ENCODE measurements at places on chromosomes 12 and 14.

DNA sequence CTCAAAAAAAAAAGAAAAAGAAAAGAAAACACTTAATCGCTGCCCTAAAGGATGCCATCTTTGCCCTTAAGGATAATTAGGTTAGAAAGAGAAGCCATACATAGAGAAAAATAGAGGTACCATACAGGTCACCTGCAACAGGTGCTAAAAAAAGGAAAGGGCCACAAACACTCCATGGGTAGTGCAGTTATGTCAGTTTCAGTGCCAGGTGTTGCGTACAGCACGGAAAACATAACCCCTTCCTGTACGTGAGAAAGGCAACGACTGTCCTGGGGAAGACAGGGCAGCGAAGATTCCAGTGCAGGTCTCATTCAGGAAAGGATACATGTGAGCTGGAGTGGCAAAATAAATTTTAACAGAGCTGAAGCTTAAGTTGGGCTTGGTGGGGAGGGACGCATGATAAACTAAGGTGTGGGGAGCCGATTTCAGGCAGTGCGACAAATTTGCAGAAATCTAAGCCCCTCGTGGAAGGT lies 553 bp upstream of the DAZAP2 start:
- no peak for DNase-seq

GRCh38 chr12:58710901-58711300 lies 209.4 kb downstream of the LRIG3 start:
- DNase-seq, result no peak

- DNase-seq, result no peak
Measured at GRCh38 chr12:67331123-67331522, 62.0 kb downstream of the CAND1 start.

DNA sequence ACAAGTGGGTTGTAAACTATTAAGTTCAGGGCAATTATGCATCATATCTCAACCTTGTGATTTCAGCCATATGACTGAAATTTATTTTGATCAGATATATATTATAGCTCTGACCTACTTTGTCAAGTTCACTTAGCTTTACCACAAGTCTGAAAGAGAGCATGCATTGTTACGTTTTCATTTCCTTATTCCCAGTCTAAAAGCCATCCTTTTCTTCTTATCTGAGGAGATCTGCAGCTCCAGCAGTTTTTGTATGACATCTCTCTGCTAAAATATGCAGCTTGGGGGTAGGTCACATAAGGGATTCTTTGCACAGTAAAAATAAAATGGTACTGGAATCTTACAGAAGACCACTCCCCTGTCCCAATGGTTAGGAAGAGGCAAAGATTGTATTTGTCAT lies 1682.8 kb upstream of the FLRT2 start:
- DNase-seq, result no peak

GRCh38 chr12:120710031-120710804 lies at the start of gene UNC119B:
Gene UNC119B, plus strand, starts transcription at chr12:120710458. Its CDS starts 17 bp downstream, at chr12:120710475.
- peak; percentile 66 for DNase-seq

- no peak for DNase-seq
Measured at GRCh38 chr12:126355346-126355745, 1290.1 kb downstream of the AACS start.

- DNase-seq, result peak; percentile 19
Measured at GRCh38 chr12:59149995-59150642, 229.8 kb upstream of the LRIG3 start.

GRCh38 chr14:20757965-20758364 lies 10.2 kb upstream of the EDDM3B start:
- peak; percentile 9 for DNase-seq

DNA sequence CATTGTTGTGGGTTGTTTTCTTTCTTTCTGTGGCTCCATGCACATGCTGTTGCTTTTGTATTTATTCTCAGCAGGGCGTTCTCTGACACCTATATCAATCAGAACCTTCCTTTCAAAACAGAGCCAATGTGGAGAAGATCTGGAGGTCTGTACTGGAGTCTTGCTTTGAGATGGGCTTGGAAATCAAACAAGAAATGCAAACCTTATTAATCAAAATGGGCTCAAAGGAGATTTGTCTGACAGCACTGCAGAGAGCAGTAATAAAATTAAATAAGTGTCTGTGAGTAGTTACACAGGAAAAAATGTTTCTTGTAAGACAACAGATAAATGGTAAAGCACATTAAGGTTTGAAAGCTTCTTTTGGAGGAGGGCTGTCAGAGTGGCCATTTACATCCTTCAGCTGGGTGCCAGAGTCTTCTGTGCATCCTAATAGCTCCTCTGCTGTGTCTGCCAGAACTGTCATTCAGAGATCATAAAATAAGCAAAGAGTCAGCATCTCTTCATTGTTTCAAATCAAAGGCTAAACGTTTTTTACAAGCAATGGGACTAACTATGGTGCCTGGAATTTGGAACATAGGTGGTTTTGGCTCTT lies 414.3 kb downstream of the NAV3 start:
- no peak for DNase-seq

DNA sequence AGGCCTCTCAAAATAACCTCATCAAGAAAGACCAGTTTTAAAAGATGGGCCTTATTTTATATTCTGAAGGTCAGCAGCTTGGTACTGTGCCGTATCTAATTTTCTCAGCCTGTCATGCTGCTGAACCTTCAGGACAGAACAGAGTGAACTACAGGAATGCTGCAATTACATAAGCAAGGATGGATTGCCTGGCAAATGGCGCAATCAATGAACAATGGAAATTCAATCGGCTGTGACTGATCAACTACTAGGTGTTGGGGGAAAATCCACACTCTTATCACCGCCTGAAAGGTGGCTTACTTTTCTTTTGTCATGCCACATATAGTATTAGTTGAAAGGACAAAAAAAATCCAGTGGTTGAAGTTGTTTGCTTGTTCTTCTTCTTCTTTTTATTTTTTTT lies 8.5 kb downstream of the ACSS3 start:
- no peak for DNase-seq

GRCh38 chr12:88590851-88591250 lies 10.6 kb upstream of the KITLG start:
- no peak for DNase-seq

- no peak for DNase-seq
Measured at GRCh38 chr14:64733899-64734298, 29.7 kb downstream of the PLEKHG3 start.

- DNase-seq, result no peak
Measured at GRCh38 chr12:117013726-117014125, 85.5 kb downstream of the TESC start.

DNA sequence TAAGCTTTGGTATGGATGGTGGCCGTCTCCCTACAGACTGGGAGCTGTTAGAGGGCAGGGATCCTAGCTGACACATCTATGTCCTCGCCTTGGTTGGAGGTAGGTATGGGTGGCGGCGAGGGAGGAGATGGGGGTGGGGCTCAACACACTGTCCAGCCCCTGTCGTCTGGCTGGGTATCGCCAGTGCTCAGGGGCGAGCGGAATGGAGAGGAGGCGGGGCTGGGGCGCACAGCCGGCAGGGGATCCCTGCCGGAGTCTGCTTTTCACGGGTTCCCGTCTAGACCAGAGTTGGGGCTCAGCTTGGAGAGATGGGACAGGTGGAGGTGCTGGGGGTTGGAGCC lies 16.1 kb downstream of the TAMALIN start:
- DNase-seq, result peak; percentile 88

- no peak for DNase-seq
Measured at GRCh38 chr12:122124370-122124769, 45.8 kb downstream of the MLXIP start.

GRCh38 chr12:119338593-119339363 lies 4.2 kb downstream of the CCDC60 start:
- no peak for DNase-seq

DNA sequence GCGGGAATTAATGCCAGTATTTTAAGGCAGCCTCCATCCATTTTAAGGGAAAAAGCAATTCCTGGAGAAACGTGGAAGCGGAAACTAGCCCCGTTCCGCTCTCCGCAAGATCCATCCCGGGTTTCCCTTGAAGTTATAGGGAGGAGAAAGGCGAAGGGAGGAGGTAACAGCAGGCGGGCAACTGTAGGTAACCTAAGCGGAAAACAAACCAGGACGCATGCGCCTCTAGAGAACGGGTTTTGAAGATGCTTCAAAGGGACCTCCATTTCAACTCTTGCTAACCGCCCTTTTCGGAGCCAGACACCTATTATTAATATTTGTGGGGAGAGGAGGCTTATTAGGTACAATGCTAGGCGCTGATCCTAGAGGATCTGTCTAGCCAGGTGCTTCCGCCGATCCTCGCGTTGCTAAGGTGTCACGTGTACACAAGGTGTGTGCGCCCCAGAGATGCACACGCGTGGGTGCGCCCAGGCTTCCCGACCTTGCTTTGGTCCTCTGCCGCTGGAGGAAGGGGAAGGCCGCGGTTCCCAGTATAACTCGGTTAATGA lies 6.2 kb downstream of the TBX5 start:
- no peak for DNase-seq

DNA sequence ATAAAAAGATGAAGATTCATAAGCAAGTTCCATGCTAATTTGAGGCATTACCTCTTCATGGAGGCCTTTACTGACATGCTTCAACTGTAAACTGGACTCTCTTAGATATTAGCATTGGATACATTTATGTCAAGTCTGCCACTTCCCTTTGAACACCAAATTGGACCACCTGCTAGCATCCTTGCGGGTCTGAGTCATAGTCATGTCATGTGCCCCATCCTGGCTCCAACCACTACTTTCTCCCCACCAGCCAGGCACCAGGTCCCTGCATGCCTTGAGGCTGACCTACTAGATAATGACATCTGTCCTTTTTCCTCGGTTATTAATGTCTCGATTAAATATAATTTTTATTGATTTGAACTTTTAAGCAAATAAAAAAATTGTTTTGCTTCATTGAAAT lies 32.9 kb upstream of the EEA1 start:
- DNase-seq, result no peak

GRCh38 chr12:102542816-102543440 lies 62.6 kb upstream of the IGF1 start:
- no peak for DNase-seq

- DNase-seq, result no peak
Measured at GRCh38 chr14:22394616-22395015, 194.4 kb downstream of the DAD1 start.

DNA sequence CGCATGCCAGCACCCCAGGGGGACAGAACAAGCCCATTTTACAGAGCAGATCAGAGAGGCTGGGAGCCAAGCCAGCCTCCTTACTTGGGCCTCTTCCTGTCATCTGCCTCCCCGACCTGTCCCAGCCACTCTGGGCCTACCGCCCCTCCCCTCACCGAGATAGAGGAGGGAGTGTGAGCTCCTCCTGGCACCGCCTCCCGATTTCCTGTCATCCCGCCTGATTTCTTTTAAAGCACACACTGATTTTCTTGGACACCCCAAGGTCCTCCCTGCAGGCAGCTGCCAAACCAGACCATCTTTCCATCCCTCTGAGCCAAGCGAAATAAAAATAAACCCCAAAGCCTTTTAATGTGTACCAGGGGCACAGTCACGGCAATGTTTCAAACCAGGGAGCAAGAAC lies 108.4 kb downstream of the RFLNA start:
- no peak for DNase-seq

DNA sequence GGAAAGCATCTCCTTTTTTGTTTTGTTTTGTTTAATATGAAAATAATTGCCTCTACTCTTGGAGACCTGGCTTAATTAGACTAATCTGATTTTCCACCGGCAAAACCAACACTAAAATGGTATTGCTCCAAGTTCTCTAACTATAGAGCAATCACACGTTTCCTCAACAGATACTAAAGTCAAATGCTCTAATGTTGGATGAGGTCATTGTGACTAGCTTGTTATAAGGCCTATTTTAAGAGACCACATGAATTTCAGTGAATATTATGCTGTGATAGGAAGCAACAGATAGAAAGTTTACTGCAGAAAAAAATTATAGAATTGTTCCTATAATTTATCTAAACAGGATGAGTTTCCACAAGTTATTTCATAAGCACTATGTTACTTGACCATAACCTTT lies 3.3 kb upstream of the CCDC196 start:
- no peak for DNase-seq

DNA sequence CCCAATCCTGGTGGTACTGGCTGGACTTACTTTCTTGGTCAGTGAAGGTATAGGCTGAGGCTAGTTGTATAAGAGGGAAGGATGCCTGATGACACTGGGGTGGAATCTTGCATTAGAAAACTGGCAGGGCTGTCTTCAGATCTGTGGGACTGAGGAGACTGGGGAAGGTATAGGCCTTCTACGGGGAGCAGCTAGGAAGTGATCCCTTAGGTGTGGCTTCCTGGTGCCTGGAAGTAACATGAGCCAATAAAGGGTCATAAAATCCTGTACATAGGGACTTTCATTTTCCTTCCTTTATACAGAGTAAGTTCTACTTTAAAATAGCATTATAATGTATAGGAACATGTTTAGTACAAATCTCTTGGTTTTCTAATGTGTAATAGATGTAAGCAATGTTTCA lies 716.8 kb downstream of the LRFN5 start:
- DNase-seq, result no peak

GRCh38 chr12:2960996-2961616 lies 1.9 kb downstream of the TEAD4 start:
- no peak for DNase-seq

- DNase-seq, result no peak
Measured at GRCh38 chr14:90140956-90141316, 79.1 kb downstream of the KCNK13 start.

DNA sequence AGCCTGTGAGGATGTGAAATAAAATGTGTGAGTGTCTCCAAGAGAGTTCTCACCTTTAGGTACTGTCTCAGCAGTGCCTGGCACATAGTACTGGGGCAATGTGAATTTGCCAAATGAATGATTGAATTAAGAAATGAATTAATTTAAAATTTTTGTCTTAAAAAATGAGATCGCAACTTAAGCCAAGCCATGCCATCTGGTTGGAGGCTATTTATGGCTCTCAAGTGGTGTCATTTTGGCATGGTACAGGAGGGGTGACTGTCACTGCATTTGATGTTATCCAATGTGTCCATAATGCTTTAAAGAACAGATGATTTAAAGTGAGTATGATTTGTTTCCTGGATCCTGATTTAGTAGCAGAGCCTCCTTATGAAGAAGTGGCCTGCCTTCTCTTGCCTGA lies 80.3 kb downstream of the SRGAP1 start:
- no peak for DNase-seq

DNA sequence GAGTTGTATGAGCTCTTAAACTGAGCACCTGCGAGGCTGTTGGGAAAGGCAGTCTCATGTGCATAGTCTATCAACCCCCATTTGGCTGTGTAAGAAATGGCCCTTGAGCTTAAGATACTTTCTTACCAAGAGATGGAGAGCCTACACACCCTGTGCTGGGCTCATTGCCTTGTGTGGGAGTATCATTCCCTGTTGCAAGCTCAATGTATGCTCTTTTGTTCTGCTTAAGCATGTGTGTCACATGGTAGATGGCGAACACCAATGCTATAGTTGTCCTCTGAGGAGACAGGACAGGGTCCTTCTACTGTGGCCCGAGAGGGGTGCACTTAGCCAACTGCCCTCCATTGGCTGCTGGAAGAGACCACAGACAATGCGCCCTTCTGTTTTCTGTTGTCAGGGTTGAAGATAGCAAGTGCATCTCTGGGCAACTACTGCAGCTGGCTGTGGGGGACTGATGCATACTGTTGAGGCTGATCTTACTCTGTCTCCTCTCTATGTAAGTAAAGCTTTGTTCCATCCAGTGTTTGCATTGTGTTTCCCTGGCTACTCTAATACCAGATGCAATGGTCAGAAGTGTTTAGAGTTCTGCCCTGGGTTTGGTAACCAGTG lies 79.5 kb downstream of the PTPRB start:
- DNase-seq, result no peak

- DNase-seq, result no peak
Measured at GRCh38 chr12:116236148-116236731, 41.3 kb downstream of the MED13L start.

GRCh38 chr12:119869720-119870119 lies 7.4 kb downstream of the CIT start:
- DNase-seq, result no peak

- DNase-seq, result peak; percentile 72
Measured at GRCh38 chr12:6158255-6158654, 33.8 kb upstream of the VWF start.

- DNase-seq, result peak; percentile 64
Measured at GRCh38 chr14:67738740-67739504, 37.2 kb downstream of the RDH12 start.

Measured in HuH-7 (cell line).